ENCODE measurements at places on chromosomes 3 and 15. TPM values are rescaled to one million over a fixed set of nuclear protein-coding genes. Genes with fewer than 3 reads are reported as not detected.

DNA sequence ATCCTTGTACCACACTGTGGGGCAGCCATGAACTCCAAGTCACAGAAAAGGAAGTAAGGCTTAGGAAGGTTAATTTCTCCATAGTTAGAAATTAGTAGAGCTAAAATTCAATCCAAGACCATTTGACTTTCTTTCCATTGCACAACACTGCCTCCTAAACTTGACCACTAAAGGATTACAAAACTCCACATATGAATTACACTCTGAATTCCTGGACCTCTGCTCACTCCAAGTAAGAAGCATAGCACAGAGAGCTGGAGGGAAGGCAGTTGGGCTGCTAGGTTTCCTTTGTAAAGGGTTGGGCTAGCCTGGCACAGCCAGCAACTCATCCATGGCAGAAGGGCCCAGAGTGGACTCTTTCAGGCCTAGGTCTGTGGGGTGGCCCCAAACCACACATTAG is 134.4 kb downstream of the MYLK start:
- DNase-seq, result no peak

DNA sequence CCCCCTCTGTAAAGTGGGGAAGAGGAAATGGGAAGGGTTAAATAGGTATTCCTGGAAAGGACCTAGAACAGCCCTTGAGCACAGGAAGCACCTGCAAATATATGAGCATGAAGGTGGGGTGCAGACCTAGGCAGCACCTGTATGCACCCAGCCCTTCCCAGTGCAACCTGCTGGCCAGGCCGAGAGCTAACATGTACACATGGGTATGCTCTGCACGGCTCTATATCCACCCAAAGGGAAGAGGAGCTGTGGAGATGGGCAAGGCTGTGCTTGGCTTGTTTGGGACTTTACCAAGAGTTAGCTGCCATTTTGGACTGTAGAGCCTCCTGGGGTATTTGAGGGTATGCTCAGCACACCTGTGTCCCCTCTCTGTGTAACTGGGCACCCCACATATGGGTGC is 171.2 kb downstream of the KLF13 start:
- DNase-seq, result no peak

- DNase-seq, result no peak
Observed at GRCh38 chr3:177257006-177257405, 59.7 kb upstream of the TBL1XR1 start.

DNA sequence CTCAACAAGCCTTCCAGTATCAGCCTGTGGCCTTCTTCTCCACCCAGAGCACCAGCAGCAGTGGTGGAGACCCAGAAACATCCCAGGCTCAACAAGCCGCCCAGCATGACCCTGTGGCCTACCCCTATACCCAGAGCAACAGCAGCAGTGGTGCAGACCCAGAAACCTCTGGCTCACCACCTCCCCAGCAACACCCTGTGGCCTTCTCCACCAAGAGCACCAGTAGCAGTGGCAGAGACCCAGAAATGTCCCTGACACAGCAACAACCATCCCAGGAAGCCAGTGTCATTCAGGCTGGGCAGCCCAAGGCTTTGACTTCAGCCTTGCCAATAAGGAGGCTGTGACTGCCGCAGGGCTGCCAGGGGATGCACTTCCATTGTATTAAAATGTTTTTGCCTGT is 16.3 kb upstream of the EMC3 start:
- no peak for DNase-seq

The TRPM1 gene
- 0.52 TPM for polyA plus RNA-seq

The CLSTN2 gene
- 1.7 TPM for polyA plus RNA-seq

The TM6SF1 gene
- polyA plus RNA-seq, result 2.7 TPM

Data from left renal cortex interstitium (tissue), 4 donors.